ENCODE measurements at places on chromosomes 2 and 18.

DNA sequence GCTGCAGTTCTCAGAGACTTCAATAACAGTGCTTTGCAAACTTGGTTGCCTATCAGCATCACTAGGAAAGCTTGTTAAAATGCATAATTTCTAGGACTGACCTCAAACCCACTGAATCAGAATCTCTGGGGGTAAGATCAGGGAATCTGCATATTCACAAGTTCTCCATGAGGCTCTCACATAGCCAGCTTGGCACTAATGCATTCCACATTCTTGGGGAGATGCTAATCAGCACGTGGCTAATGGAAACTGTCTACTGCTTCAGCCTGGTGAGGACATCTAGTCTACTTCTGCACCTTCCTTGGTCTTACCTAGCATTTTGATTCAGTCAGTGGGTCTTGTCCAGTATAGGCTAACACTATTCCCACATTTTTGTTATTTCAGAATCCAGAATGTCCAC, 56.3 kb downstream of the RBKS start:
- peak; percentile 73 for DNase-seq

- no peak for DNase-seq
Observed at GRCh38 chr2:187468262-187468661, 20.2 kb upstream of the CALCRL start.

DNA sequence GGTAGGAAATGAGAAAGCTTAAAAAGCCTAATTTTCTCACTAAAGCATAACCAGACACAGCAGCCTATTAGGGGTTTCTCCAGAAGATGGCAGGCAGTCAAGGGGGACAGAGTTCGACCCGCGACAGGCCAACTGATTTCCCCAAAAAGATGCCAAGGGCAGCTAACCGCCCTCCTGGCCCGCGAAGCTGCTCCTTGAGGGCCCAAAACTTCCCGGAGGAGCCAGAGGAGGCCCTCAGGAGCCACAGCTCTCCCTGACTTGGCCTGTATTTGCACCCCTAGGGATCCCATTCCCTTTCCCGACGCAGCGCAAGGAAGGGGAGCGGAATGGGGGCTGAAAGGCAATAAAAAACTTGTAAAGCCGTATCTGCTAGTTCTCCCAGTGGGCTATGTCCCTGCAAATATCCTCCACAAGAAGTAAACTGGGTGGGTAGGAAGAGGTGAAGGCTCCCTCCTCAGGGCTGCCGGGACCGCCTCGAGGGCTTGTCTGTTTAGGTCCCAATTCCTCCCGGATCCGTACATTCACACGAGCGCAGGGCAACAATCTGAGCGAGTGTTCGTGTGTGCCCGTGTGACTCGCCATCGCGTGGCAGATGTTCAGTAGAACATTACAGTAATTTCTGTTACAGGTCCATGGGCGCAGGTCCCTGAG, 756 bp upstream of the NAGK start:
- no peak for DNase-seq

- no peak for DNase-seq
Observed at GRCh38 chr2:135252805-135253458, 200.8 kb downstream of the RAB3GAP1 start.

DNA sequence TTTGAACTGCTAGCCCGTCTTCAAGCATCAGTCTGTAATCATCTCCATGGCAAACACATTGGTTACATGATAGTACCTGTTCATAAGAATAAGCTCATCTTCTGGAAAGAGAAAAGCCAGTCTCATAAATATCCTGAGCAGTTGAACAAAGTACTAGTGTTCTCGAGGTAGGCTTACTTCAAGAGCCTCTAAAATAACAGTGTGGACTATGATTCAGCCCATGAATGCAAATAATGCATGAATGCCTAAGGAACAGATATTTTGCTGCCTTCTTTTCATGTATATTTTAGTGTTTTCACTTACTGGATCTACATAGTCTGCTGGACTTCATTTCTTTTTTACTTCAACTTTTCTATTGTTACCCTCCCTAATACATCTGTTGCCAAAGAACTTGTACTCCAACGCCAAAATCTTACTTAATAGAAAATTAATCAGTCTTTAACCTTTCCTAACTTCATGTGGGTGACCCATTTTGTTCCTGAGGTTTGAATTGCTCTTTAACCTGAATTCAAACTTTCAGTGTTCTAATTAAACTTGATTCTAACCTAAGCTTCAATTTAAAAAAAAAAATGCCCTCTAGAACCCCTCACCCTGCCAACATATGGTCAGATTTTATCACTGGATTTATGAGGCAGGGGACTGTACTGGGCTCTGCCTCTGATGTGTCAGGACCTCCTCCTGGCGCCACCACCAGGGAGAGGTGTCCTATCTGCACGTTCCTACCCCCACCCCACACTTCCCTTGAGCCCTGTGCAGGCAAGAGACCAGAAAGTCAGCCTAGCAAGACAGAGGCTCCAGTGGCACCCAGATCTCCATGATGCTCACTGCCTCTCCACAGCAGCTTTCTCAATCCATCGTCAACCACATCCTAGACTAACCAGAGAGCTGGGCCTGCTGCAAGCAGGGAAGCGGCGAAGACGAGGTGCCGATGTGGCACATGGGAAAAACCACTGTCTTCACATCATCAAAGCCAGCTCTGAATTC, 264.7 kb upstream of the ID2 start:
- no peak for DNase-seq

DNA sequence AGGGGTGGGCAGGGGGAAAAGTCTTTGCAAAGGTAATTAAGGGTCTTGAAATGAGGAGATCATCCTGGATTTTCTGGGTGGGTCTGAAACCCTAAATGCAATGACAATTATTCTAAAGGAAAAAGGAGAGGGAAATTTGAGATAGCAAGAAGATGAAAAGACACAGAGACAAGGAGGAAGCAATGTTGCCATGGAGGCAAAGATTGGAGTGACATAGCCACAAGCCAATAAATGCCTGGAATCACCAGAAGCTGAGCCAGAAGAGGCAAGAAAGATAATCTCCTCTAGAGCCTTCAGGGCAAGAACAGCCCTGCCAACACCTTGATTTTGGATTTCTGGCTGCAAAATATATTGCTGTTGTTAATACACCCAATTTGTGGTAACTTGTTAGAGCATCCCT, 1246.3 kb upstream of the PIK3C3 start:
- DNase-seq: no peak

GRCh38 chr2:24724111-24724775, 68.9 kb downstream of the PTRHD1 start:
- DNase-seq: no peak

Data from astrocyte (in vitro differentiated cells and primary cell).